ENCODE measurements at places on chromosomes 1 and 21.

- DNase-seq, result no peak
These were observed 14.2 kb downstream of the AKNAD1 start for GRCh38 chr1:108842525-108843181.

GRCh38 chr1:37068260-37068659 is 33.9 kb upstream of the GRIK3 start:
- DNase-seq, result no peak

DNA sequence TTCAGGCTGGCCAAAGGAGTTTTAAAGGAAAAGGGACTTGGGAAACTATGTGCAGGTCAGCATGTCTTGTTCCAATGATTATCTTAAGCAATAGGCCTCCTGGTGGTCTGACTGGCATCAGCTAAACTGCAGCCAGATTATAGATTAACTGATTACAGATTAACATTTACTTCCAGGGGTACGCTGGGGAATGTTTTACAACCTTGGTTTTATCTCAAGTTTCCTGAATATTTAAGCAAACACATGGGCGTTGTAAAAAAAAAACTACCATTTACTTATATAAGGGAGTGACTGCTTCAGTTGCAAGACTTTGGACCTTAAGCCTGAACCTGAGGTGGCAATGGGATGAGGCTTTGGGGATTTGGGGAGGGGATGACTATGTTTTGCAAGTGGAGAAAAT is 600.6 kb upstream of the B3GALT2 start:
- DNase-seq, result no peak

DNA sequence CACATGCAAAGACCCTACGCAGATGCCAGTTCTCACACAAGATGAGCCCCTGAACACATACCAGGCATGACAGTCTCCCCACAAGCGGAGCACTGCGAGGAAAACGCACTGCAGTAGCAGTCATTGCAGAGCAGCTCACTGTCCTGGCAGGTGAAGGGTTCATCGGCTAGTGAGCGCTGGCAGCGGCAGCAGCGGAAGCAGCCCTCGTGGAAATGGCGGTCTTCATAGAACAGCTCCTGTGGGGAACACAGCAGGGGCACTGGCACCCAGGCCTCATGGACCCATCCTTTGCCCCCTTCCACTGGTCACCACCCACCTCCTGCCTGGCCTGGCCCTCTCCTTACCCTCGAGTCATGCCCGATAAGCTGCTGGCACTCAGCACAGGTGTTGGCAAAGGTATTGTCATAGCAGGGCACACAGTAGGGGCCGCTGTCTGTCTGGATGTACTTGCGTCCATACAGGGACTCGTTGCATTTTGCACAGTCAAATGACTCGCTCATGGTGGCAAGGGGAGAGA is 6.3 kb downstream of the FHL3 start:
- no peak for DNase-seq

- no peak for DNase-seq
These were observed 9.3 kb downstream of the CHML start for GRCh38 chr1:241630899-241631298.

DNA sequence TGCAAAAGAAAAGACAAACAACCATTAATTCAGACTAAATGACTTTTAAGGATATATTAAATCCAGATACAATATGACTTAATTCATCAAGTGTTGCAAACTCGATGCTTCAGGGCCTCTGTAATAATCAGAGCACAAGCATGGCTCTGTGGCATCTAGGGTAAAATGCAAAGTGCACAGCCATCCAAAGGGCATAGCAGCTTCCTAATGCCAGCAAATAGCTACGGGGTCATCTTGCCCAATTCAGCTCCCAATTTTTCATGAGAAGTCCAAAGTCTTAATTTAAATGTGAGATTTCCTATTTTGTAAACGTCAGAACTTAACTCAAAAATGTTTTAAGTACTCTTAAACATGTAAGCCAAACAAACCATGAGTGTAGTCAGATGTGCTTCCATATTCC is 7.9 kb downstream of the SELE start:
- DNase-seq, result no peak

- DNase-seq, result no peak
These were observed 14.4 kb downstream of the S100A16 start for GRCh38 chr1:153598309-153599172.

- no peak for DNase-seq
These were observed 51.8 kb upstream of the SYT14 start for GRCh38 chr1:209886219-209886536.

- no peak for DNase-seq
These were observed 85.1 kb downstream of the PLPP3 start for GRCh38 chr1:56494306-56494705.

DNA sequence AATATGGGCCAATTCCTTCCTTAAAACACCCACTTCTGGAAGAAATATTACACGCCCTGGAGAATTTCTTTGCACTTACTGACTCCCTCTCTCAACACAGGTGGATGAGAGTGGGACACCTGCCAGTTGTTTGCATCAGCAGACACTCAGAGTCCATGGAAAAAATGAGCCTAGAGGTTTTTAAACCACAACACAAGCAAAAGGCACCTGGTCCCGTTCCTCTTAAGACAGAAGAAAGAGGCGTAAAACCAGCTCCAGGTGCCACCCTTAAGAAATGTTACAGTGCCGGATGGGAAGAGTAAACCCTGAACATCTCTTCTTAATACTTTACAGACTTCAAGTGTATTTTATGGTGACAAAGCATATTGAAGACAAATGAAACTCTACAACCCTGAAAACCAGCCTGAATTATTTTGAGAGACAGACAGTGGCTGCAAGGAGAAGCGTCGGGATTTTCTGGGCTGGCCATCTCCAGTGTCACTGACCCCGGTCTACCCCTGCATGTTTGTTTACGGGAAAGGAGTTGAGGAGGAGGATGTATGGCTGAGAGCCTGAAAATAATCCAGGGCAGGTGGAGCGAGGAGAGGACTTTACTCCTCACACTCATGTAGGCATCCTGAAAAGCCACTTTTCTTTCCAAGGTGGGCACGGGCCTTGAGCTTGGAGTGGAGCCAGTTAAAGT is 7.8 kb upstream of the RIPK4 start:
- no peak for DNase-seq

DNA sequence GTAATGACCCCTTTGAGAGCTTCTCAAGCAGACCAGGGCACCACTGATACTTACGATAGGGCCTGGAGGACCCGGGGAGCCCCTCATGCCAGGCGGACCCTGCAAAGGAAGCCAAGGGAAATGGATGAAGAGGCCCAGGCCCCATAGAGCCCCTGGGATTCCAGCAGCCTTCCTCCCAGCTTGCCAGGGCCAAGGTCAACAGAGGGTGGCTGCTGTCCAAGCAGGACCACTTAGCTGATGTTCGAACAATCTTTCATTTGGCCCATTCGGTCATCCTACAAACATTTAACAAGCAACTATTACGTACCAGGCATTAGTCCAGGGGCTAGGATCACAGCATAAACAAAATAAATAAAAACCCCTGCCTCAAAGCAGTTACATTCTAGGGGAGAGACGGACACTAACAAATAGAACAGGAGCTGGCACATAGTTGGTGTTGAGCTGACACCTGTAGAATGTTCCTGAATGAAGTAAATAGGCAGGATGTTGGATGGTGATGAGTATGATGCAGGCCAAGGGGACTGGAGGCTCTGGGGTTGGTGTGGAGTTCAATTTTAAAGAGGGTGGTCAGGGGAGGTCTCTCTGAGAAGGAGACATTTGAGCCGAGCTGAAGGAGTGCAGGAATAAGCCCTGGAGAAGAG is 27.0 kb upstream of the PEF1 start:
- no peak for DNase-seq

DNA sequence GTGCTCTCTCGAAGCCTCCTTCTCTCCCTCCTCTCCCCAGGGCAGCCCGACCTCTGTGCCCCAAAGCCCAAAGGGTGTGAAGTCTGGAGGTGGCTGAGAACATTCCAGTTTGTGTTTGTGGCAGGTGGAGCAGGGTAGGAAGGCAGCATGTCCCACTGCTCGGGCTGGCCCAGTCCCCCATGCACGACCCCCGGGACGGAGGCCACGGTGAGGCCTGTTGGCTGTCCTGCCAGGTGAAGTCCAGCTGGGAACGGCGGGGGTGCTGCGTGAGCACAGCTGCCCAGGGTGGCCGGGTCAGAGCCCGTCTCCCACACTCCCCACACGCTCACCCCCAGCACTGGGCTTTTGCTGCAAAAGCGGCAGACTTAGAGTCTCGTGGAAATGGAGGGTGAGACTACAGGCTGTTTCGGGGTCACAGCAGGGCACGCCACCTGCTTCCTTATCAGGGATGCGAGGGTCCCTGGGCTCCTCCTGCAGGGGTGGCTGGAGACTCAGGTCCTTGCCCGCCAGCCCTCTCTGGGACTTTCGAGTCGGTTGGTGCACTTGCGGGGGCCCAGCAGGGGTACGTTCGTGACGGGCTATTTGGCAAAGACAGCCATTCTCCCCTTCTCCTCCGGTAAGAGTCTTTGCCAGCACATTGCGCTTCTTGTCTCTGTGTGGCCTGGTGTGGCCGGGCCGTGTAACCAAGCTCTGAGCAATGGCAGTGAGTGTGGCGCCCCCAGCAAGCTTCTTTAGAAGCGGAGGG is 40.3 kb downstream of the MORN1 start:
- no peak for DNase-seq

- no peak for DNase-seq
These were observed 13.5 kb upstream of the OR2G2 start for GRCh38 chr1:247574664-247575063.

DNA sequence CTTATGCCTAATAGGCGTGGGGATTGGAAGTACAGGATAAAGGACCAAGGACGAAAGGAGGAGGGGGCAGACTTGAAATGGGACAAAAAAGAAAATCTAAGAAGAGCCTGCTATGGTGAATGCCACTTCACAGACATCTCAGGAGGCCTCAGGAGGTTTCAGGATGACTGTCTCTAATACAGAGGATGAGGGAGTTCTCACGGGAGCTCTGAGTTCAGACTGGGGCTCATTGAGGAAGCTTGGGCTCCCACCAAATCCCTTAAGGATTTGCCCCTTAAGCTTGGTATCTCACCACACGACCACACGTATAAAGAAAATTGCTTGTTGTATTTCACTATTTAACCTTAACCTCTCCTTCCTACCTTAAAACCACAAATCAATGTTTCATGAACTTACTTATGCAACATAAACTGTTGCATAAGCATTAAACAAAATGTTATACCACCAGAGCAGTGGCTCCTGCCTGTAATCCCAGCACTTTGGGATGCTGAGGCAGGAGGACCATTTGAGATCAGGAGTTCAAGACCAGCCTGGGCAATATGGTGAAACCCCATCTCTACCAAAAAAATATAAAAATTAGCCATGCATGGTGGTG is 12.4 kb downstream of the SLC30A1 start:
- DNase-seq, result no peak

DNA sequence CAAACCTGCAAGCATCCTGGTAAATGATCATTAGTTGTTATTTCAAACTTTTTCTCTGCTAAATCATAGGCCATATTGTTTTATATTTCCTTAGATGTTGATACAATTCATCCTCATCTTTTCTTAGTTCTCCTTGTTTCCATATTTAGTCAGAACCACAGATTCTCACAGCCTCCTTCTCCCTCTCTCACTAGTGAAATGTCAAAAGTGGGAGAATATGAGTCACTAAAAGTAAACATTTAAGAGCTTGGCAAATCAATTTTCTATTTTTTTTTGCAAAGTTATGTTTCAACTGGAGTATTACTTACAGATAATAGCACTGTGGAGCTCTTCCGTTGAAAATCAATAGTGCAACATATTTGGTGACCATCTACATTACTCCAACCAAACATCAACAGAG is 308.8 kb downstream of the COL11A1 start:
- DNase-seq, result no peak

DNA sequence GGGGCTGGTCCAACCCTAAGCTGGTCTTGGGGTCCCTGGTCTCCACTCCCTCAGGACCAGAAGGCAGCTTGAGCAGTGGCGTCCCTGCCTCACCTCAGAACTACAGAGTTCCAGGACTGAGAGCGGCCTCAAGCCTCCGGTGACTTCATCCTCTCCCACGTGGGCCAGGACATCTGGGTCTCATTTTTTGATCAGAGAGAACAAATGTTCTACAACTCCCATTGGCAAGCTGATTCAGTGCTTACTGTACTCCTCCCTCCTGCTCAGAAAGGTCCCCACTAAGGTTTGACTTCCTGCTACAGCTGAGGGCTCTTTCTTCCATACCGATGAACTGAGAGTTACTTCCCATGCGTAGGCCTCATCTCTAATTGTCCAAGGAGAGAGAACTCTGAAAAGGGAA is 78.5 kb downstream of the PLXNA2 start:
- DNase-seq, result no peak

All from H54 (cell line).